ENCODE measurements at places on chromosomes 6 and 20.

DNA sequence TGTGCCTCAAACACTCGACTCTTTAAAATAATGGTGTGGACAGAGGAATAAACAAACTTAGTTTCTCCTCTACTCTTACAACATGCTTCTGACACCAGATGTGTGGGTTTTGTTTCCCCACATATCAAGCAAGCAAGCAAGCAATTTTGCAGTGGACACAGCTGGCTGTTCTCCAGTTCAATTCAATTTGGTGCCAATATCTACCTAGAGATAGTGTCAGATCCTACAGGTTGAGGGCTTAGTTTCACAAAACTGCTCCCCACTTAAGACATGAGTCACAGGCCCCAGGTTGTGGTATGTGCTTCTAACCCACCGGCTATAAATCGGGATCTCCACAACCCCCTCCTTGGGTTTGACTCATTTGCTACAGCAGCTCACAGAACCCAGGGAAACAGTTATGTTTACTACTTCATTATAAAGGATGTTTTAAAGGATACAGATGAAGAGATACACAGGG is 131.4 kb upstream of the TRAF3IP2 start:
- DNase-seq = no peak

DNA sequence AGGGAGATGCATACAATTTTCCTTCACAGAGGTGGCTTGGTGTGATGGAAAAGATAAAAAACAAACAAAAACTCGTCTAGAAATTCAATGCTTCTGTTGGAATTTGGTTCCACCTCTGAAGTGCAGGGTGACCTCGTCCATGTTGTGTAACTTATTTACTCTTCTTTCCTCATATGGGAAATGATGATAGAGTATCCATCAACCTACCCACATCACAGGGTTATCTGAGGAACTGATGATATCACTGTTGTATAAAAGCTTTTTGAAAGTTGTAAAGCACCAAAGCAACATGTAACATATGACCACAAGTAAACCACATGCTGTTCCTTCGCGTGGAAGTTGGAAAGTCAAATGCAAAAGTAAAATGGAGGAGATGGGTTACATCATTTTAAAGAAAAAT is 212.0 kb upstream of the SGK1 start:
- DNase-seq = no peak

DNA sequence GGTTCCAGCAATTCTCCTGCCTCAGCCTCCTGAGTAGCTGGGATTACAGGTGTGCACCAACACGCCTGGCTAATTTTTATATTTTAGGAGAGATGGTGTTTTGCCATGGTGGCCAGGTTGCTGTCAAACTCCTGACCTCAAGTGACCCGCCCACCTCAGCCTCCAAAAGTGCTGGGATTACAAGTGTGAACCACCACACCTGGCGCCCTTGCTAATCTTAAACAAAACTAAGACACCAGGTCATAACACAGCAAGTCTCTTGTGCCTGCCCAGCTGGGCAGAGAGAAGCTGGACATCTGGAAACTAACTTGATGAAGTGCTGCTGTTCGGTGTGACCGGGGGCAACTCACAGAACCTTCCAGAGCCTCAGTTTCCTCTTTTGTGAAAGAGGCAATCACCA is 68.0 kb downstream of the PPP1R3G start:
- DNase-seq = no peak

DNA sequence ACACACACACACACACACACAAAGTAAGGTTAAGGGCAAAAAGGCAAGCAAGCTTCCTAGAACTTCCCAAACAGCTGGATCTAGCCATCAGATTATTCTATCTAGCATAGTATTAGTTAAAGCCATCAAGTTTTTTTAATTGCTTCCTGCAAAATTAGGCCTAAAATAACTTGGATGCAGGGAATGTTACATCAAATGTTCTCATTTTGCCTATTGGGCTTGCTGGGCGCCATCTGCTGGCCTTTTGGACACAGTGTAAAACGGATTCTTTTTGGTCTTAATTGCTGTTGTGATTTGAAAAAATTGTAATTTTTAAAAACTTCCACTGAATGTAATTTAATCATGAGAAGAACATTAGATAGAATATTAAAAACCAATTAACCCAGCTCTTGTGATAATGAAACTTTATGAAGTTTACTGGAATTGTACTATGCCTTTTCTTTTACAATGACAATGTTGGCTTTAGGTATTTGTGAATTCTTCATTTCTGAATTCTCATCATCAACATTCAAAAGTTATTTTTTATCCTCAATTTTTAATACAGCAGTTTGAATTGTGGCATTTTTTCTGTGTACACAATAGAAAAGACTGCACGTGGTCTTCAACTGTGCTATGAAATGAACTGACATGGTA is 6.8 kb downstream of the MKKS start:
- DNase-seq = no peak
